ENCODE measurements at places on chromosomes 6 and 20.

DNA sequence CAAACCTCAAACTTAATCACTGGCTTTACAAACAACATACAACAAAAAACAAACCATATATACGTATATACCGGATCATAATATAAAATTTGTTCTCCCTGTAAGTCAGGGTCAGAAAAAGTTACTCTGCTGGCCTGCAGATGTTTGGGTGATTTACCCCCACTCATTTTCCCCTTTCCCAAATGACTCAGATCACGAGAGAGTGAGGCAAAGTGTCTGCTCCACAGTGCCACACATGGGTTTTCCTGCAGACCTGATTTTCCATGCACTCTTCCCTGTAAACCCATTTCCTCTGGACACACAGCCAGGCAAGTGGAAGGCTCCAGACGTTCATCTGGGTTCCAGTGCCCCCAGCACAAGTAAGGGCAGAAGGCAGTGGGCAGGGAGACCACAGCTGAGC is 23.5 kb downstream of the GFOD1 start:
- no peak for DNase-seq

DNA sequence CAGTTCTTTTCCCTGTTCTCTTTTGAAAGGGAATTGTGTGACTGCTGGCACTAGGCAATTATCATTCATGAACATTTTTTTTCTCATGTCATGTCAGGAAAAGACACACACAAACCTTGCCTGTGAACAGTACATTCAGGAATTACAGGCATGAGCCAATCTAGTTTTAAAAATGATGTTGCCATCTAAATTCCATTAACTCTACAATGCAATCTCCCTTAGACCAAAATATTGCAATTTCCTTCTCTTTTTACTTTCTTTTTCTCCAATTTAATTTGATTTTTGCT is 127.5 kb upstream of the STMND1 start:
- no peak for DNase-seq

DNA sequence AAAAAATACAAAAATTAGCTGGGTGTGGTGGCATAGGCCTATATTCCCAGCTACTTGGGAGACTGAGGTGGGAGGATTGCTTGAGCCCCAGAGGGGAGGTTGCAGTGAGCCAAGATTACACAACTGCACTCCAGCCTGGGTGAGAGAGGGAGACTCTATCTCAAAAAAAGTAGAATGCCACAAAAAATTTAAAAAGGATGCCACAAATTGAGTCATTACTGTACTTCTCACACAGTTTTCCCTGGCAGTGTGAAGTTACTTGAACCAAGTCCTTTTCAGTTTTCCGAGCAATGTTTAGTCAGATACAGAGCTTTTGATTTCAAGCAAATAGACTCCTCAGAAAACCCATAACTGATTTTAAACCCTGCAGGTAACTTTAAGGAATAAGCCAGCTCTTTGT is 53.3 kb downstream of the TNFRSF21 start:
- DNase-seq = no peak

GRCh38 chr6:30397697-30398096 is 52.7 kb downstream of the RPP21 start:
- no peak for DNase-seq

GRCh38 chr20:23228912-23229311 is 121.7 kb upstream of the NXT1 start:
- no peak for DNase-seq

- DNase-seq = no peak
Observed at GRCh38 chr6:1461207-1461606, 71.8 kb downstream of the FOXF2 start.

- DNase-seq = no peak
Observed at GRCh38 chr6:110093981-110094380, 85.5 kb downstream of the WASF1 start.

- no peak for DNase-seq
Observed at GRCh38 chr20:32528171-32528891, 56.8 kb downstream of the NOL4L start.

- no peak for DNase-seq
Observed at GRCh38 chr6:169638388-169638787, 63.4 kb downstream of the WDR27 start.

- DNase-seq = no peak
Observed at GRCh38 chr20:8007490-8007889, 12.1 kb downstream of the TMX4 start.

- no peak for DNase-seq
Observed at GRCh38 chr6:134512981-134513391, 195.1 kb upstream of the SGK1 start.

GRCh38 chr6:101402622-101403031 is 9.1 kb downstream of the GRIK2 start:
- no peak for DNase-seq

DNA sequence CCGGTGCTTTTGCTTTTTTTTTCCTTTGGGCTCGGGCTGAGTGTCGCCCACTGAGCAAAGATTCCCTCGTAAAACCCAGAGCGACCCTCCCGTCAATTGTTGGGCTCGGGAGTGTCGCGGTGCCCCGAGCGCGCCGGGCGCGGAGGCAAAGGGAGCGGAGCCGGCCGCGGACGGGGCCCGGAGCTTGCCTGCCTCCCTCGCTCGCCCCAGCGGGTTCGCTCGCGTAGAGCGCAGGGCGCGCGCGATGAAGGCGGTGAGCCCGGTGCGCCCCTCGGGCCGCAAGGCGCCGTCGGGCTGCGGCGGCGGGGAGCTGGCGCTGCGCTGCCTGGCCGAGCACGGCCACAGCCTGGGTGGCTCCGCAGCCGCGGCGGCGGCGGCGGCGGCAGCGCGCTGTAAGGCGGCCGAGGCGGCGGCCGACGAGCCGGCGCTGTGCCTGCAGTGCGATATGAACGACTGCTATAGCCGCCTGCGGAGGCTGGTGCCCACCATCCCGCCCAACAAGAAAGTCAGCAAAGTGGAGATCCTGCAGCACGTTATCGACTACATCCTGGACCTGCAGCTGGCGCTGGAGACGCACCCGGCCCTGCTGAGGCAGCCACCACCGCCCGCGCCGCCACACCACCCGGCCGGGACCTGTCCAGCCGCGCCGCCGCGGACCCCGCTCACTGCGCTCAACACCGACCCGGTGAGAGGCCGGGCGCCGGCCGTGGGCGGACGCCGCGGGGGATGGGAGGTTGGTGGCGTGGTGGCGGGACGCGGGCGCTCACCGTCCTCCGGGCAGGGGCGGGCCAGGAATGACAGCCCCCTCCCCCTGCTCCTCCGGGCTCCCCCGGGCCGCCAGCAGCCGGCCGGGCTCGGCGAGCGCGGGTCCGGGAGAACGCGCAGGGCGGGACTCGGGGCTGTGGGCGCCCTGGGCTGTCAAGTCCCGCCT is 606 bp downstream of the ID4 start:
- no peak for DNase-seq

GRCh38 chr20:18187020-18187419 is 49.4 kb downstream of the KAT14 start:
- DNase-seq = no peak

DNA sequence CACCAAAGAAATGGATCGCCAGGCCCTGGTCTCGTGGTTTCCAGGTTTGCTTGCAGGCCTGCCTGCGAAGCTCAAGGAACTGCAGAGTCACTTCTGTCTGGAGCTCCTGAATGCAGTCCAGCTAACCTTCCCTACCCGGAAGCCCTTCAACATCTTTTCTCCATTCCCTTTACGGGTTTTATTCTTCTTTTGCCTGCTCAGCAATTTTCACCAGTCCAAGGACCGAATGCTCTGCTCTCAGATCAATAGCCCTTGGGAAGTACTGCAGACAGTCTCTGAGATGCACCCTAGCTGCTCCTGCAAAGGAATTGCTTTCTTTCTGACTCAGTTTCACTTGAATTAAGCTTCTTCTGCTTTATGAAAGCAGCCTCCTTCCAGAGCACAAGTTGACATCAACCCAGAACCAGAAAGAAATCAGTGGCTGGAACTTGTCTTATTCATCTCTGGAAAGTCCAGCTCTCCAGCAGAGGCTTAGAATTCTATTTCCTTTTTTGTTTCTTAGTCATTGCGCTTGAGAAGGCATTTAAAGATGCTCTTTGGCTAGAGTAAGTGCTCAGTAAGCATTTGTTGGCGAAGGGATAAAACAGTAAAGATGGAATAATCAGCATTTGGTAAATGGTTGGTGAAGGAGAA is 18.7 kb upstream of the YWHAB start:
- no peak for DNase-seq

DNA sequence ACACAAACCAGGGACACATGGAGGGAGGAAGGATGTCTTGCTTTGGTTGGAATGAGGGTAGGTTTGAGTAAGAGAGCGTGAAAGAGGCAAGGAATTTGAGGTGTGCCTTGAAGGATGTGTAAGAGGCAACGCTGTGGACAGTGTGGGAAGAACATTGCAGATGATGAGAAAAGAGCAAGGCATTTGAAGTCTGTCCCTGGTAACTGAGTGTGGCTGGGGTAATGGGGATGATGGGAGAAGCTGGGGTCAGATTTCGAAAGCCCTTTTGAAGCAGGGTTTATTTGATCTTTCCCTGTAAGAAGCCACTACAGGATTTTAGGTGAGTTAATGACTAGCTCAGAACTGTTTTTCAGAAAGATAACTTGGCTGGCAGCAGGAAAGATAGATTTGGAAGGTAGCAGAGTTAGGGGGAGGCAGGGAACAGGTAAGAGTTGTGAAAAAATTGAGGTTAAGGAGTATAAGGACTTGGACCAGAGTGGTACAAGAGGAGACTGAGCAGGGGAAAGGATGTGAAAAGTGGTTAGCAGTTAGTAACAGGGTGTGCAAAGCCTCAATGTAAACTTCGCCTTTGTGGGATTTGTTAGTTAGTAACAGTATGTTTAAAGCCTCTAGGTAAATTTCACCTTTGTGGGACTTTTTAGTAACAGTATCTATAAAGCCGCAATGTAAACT is 17.7 kb downstream of the UTRN start:
- DNase-seq = no peak

- no peak for DNase-seq
Observed at GRCh38 chr6:147441751-147442150, 66.7 kb upstream of the SAMD5 start.

DNA sequence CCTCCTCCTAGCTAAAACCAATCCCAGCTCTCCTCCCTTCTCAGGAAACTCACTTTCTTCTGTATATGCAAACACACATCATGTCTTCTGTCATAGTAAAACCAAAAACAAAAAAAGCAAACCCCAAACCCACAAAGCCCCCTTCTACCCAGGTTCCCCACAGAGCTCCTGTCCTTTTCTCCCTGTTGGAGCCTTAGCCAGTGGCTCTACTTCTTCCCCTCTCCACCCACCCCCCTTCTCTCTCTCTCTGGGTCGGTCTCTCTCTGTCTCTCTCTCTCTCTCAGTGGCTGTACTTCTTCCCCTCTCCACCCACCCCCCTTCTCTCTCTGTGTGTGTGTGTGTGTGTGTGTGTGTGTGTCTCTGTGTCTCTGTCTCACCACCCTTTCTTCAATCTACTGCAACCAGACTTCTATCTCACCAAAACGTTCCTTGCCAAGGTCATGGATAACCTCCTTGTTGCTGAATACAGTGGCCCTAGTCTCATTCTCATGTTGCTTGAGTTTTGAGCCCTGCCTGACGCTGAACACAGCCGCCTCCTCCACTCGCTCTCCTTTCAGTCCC is 8.7 kb upstream of the OSER1 start:
- no peak for DNase-seq

Measured in activated T-helper 1 cell treated with anti-CD3 and anti-CD28 coated beads, Interleukin-2, amount 50 U/mL, for 16 hours (primary cell).